ENCODE measurements at places on chromosomes 2 and 18.

DNA sequence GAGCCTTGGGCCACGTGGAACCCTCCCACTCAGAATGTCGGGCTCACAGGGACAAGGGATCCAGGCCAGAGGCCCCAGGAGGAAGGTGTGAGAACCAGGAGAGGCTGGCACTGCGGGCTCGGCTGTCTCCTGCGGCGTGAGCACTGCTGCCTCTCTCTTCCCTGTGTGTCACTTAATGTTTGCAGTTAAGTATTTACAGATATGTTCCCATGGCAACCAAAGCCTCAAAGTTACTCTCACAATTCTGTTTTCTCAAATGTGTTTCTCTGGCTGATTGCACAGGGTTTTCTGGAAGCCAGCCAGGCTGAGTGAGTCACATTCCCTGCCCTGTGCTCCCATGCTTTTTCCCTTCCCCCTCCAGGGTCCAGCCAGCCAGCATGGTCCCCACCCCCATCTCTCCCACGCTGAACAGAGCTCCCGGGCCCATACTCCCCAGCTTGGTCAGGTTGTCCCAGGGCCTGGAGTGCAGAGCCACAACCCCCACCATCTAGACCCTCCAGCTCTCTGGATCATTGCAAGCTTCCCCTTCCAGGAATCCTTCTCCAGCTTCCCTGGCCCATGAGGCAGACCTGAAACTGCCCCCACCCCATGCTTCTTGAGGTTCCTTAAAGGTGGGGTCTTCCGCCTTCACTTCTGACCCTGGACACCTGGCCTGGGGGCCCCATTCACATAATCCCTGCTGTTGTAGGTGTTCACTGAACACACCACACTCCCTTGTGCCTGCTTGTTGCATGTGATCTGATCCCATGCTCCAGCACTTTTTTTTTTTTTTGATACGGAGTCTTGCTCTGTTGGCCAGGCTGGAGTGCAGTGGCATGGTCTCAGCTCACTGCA lies 265.9 kb downstream of the CELF4 start:
- peak; percentile 97 for DNase-seq

- DNase-seq = no peak
Observed at GRCh38 chr2:85291425-85292023, 36.3 kb downstream of the TGOLN2 start.

GRCh38 chr2:13480057-13480456 lies 763.3 kb downstream of the TRIB2 start:
- no peak for DNase-seq

- no peak for DNase-seq
Observed at GRCh38 chr2:190482451-190482850, 52.1 kb downstream of the NEMP2 start.

- DNase-seq = no peak
Observed at GRCh38 chr2:232523402-232523681, 2.6 kb upstream of the CHRND start.

DNA sequence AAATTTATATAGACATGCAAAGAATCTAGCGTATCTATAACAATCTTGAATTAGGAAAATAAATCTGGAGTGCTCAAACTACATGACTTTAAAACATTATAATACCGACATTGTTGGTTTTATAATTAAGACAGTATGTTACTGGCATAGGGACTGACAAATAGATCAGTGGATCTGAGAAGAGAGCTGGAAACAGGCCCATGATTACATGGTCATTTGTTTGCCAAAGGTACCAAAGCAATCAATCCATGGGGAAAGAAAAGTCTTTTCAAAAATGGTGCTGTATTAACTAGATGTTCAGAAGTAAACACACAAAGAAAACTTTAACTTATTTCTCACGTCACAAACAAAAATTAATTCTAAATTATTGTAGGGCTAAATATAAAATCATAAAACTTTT lies 124.2 kb downstream of the BCL2L11 start:
- no peak for DNase-seq

GRCh38 chr2:3728104-3729054 lies 25.0 kb downstream of the DCDC2C start:
- peak; percentile 52 for DNase-seq

DNA sequence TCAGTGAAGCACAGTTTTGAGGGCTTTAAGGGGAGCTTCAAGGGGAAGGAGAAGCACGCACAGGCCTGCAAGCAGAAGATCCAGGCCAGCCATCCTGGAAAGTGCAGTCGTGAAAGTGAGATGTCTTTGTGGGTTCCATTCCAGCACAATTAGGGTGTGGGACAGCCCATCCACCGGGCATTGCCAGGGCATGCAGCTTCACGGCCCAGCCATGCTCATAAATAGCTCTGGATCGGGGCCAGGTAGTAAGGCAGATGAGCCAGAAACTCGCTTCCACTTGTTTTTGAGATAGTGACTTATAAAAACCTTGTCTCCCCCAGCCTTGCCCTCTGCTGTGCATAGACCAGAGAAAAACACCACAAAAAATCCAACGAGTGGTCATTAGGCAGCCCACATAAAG lies 21.0 kb downstream of the KDSR start:
- DNase-seq = no peak

GRCh38 chr18:48803951-48804855 lies 146.6 kb downstream of the SMAD7 start:
- DNase-seq = no peak

- DNase-seq = no peak
Observed at GRCh38 chr18:47821314-47821713, 109.1 kb downstream of the SMAD2 start.

GRCh38 chr2:137000811-137001210 lies 235.5 kb downstream of the THSD7B start:
- DNase-seq = no peak

DNA sequence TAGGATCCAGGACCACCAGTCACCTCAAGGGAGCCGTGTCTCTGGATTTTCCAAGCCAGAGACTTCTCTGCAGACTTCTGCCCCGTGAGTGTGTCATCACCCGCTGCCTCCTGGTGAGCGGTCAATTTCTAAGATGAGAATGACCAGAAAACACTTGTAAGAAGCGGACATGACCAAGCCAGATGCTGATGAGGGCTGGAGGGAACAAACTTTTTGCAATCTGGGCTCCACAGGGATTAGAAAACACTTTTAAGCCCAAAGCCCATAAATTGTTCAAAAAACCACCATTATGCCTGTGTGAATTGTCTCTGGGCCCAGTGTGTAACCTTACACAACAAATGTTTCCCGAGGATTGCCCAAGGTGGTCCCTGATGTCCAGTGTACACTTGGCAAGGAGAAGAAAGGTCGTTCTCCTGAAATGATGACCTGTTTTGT lies 5.3 kb upstream of the NPPC start:
- DNase-seq = no peak

DNA sequence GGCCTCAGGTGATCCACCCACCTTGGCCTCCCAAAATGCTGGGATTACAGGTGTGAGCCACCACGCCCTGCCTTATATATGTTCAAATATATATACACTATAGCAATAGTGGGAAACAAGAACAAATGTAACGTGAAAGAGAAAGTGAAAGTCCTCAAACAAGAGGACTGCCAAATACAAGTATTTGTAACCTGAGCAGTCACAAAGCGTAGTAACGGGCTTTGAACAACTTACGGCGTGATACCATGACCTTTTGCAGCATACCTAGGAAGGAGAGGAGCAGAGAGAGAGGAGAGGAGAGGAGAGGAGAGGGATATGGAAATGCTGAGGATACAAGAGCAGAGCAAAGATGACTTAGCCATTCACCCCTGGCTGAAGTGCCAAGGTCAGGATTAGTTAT lies 113.8 kb upstream of the RGPD4 start:
- DNase-seq = no peak

DNA sequence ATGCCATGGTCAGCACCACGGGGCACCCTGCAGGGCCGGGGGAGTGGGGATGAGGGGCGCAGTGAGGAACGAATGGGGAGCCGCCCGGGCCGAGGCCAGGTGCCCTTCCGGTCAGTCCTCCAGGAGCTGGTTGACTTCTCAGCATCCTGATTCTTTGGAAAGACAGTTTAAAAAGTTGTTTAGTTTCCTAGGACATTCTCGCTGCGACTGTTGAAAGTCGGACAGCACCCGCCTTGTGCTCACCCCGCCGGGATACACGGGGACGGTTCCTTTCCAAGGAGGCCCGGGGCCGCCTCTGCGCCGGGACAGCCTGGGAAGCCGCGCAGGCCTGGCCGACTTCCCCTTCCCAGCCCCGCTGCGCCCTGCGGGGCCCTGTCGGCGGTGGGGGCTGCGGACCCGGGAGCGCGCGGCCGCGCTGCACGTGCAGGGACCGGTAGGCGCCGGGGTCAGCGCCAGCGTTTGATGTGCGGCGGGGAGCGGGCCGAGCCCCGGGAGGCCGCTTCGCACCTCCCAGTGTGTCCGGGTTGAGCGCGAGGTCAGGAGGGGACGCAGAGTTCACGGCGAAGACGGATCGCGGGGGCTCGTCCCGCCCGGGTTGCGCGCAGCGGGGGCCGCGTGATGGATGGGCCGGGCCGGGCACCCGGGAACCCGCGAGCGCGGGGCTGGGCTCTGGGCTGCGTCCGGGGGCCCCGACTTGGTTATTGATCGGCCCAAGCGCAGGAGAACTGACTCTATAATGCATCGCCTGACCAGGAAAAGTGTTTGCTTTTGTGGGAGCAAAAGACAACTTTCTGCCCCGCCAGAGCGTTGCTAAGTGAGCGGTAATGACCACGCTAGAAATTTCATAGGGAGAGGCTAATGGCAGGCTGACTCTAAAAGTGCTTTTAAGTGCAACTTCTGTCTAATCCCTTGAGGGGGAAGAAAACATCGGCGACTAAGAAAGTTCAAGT lies 28.0 kb upstream of the SMIM21 start:
- no peak for DNase-seq

GRCh38 chr2:190791976-190792575 lies 88.5 kb upstream of the GLS start:
- no peak for DNase-seq

GRCh38 chr2:30428348-30428662 lies 18.7 kb upstream of the LCLAT1 start:
- no peak for DNase-seq

- no peak for DNase-seq
Observed at GRCh38 chr18:27994571-27994970, 182.4 kb downstream of the CDH2 start.

- no peak for DNase-seq
Observed at GRCh38 chr18:79846936-79847557, 49.3 kb downstream of the KCNG2 start.

DNA sequence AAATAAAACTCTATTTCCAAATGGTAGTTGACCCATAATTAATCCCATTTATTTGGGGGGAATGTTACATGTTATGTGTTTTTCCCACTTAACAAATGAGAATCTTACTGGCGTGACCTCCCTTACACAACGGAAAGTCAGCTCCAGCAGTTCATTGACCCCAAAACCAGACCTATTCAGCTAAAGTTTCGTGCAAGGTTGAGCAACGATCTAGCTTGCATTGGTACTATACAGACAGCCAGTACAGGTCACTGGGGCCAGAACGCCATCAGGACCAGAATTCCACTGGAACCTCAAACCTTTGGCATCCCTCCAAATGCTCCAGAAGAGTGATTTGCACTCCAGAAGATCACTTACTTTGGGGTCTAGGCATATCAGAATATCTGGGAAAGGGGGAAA lies 6.8 kb upstream of the CTAGE1 start:
- DNase-seq = no peak

- no peak for DNase-seq
Observed at GRCh38 chr2:171706152-171706803, 19.0 kb downstream of the DYNC1I2 start.

- no peak for DNase-seq
Observed at GRCh38 chr2:56656826-56657225, 473.0 kb downstream of the CCDC85A start.

GRCh38 chr2:42195559-42195958 lies 26.4 kb downstream of the EML4 start:
- no peak for DNase-seq

GRCh38 chr18:13625355-13625754 lies 101.0 kb downstream of the FAM210A start:
- no peak for DNase-seq

DNA sequence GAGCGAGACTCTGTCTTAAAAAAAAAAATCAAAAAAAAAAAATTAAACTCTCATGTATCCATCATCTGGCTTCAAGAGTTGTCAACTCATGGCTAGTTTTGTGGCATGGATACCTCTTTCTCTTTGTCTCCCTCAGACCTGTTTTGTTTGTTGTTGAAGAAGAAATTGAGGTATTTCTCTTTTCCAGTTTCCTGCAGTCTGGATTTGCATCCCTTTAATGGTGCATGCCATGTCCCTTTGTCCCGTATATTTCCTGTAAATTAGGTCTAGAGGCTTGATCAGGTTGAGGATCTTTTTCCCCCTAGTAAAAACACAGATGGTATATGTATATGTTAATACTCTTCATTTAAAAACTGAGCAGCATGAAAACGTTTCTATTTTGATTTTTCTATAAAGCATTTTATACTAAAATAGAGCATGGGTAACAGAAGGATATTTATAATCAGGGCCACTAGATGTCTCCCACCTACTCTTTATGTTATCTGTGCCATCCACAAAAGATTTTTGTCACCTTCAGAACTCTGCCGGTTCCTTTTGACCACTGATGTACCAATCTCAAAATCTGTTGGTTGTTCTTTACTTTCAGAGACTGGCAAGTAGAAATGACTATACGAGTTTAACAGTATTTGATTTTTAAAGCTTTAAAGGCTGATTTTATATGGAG lies 80.1 kb downstream of the GALNT1 start:
- no peak for DNase-seq

DNA sequence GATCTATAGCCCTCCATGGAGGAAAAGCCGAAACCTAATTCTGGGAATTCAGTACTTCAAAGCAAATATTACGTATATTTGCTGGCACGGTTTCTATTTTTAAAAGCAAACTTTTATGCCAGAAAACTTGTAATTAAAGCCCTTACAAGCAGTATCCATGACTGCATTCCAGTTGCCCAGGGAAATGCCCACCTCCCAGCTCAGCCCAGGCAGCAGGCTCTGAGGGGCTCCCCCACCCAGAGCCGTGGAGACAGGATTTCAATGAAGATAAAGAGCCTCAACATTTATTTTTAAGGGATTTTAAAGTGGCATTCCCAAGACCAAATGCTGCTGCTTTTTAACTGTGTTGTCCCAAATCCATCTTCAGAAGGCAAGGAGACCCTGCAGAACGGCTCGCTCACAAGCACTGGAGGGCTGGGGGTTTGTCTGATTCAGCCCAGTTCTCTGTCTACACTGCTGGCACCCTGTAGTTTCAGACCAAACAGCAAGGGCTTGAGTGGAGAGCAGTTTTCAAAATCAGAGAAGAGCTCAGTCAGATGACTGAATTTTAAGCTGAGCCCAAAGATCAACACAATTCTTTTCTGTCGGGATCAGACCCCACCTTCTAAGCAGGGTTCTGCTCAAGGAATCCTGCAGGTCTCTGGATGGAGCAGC lies 105.1 kb downstream of the KCNF1 start:
- no peak for DNase-seq

All from right renal pelvis (tissue), 4 donors.